ENCODE measurements at places on chromosomes 11 and 22. TPM values are rescaled to one million over a fixed set of nuclear protein-coding genes. Genes with fewer than 3 reads are reported as not detected.

DNA sequence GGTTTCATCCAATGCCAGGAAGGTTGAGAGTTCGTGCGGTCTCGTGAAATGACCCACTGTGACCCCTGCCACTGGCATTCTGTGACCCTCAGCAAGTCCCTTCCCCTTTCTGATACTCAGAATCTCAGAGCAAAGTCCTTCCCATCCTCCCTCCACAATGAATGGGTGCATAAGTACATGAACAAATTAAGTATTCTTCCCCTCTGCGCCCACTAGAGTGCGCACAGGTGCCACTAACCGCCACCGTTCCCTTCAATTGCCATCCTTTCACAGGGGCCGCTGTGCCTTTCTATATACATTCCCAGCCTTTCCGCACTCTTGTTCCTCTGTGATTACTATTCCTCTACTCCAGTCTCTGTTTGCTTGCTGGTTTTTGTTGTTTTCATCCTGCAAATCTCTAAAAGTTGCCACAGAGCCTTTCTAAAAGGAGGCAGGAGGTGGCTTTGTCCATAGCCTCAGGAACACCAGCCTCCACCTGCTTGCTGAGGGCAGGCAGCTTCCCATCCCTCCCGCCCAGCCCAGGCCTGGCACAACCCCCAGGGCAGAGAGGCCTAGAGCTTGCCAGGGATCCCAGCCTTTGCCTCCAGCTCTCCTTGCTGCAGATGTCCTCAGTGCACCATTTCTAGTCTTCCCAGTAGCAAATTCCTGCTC, 6.7 kb upstream of the AP1B1 start:
- no peak overlapping the region for H3K27ac ChIP-seq
- H3K4me3 ChIP-seq: no peak overlapping the region
- no peaks in the 10 kb centered on the region for H3K36me3 ChIP-seq
- peaks cover 8% of the 10 kb centered on the region for H3K4me1 ChIP-seq
- H3K27me3 ChIP-seq: peaks cover 6% of the 10 kb centered on the region

The SLC25A18 gene
- not detected for total RNA-seq

DNA sequence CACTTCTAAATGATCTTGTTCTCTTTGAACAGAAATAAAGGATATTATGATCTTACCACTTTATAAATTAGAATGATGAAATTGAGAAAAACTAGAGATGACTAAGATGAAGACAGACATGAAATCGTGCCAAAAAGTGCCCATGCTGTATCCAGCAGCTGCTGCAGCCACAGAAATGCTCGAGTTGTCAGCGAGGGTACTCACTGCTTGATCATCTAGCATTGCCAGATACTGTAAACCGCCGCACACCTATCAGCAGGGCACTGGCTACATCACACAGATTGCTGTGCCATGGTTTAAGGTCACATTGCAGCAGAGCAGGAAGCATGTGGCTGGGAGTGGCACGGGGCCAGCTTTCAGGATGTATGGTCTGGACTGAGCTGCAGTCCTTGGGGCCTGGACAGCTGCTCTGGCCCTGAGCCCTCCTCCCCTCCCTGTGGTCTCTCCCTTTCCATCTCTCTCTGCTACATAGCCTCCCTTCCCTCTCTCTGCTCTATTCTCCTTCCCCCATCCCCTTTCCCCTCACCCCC, 51.0 kb upstream of the SEPTIN5 start:
- H3K27me3 ChIP-seq: peaks cover 13% of the 10 kb centered on the region
- H3K4me1 ChIP-seq: no peaks in the 10 kb centered on the region
- no peak for DNase-seq
- no peak overlapping the region for H3K4me3 ChIP-seq
- H3K27ac ChIP-seq: no peak overlapping the region
- no peaks in the 10 kb centered on the region for H3K36me3 ChIP-seq

The MRGPRD gene
- total RNA-seq: not detected

DNA sequence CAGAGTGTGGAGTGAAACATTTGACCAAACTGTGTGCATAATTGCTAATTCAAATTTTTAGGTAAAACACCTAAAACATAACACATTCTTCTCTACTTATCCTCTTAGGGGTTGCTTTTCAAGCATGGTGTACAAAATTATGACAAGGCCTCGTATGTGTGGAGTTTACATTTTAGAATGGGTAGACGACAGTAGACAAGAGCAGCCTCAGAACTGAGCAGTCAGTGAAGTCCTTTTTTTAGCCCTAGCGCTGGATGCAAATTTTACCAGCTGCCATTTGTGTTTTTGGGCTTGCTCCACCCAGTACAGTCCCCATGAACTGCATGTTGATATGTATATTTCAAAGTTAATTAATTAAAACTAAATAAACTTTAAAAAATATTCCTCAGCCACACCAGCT, 64.7 kb upstream of the TOP3B start:
- no peak for DNase-seq
- peaks cover 23% of the 10 kb centered on the region for H3K27me3 ChIP-seq
- H3K27ac ChIP-seq: no peak overlapping the region
- H3K36me3 ChIP-seq: no peaks in the 10 kb centered on the region
- no peaks in the 10 kb centered on the region for H3K4me1 ChIP-seq

- peaks cover 6% of the 10 kb centered on the region for H3K4me1 ChIP-seq
- H3K36me3 ChIP-seq: no peaks in the 10 kb centered on the region
- peaks cover 45% of the 10 kb centered on the region for H3K27me3 ChIP-seq
- no peak overlapping the region for H3K27ac ChIP-seq
- no peak overlapping the region for H3K4me3 ChIP-seq
Observed at GRCh38 chr11:7571640-7572000, 57.8 kb downstream of the PPFIBP2 start.

DNA sequence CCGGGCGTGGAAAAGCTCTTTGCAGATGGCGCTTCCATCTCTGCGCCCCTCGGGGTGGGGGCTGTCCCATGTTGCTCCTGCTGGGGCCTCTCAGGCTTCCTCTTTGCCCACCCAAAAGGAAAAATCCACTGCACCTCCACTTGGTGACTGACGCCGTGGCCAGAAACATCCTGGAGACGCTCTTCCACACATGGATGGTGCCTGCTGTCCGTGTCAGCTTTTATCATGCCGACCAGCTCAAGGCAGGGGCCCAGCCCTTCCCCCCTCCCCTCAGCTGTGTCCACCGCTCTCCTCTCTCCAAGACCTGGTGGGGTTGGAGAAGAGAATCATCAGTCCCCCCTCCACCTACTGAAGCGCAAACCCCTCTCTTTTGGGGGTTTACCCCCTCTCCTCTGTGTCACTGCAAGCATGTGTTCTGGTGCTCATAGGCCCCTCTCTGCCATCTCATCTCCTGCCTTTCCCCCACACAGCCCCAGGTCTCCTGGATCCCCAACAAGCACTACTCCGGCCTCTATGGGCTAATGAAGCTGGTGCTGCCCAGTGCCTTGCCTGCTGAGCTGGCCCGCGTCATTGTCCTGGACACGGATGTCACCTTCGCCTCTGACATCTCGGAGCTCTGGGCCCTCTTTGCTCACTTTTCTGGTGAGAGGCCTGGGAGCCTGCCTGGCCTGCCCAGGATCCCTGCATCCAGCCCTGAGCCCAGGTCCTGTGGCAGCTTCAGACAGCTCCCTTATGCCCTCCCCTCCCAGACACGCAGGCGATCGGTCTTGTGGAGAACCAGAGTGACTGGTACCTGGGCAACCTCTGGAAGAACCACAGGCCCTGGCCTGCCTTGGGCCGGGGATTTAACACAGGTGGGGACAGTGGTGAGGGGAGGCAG, 1.8 kb downstream of the LARGE2 start:
- peaks cover 6% of the 10 kb centered on the region for H3K4me1 ChIP-seq
- H3K36me3 ChIP-seq: no peaks in the 10 kb centered on the region

The GPR152 gene
- total RNA-seq: not detected

DNA sequence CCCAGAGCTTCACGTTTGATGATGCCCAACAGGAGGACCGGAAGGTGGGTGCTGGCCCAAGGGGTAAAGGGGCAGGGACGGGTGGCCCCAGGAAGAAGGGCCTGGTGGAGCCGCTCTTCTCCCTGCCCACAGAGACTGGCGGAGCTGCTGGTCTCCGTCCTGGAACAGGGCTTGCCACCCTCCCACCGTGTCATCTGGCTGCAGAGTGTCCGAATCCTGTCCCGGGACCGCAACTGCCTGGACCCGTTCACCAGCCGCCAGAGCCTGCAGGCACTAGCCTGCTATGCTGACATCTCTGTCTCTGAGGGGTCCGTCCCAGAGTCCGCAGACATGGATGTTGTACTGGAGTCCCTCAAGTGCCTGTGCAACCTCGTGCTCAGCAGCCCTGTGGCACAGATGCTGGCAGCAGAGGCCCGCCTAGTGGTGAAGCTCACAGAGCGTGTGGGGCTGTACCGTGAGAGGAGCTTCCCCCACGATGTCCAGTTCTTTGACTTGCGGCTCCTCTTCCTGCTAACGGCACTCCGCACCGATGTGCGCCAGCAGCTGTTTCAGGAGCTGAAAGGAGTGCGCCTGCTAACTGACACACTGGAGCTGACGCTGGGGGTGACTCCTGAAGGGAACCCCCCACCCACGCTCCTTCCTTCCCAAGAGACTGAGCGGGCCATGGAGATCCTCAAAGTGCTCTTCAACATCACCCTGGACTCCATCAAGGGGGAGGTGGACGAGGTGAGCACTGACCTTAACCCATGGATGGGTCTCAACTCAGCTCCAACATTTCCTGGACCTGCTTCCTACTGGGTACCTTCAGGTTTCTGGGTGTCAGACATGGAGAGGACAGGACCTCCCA, 2.0 kb downstream of the RIC8A start:
- H3K4me1 ChIP-seq: peaks cover 16% of the 10 kb centered on the region
- H3K27me3 ChIP-seq: no peaks in the 10 kb centered on the region
- H3K27ac ChIP-seq: peak overlapping the region; percentile 100
- DNase-seq: no peak
- H3K4me3 ChIP-seq: peak overlapping the region; percentile 98
- H3K36me3 ChIP-seq: peaks cover 69% of the 10 kb centered on the region

The KLHDC7B gene
- total RNA-seq: 5.3 TPM

The YPEL4 gene
- 0.47 TPM for total RNA-seq

The LRRN4CL gene
- total RNA-seq: 0.16 TPM

- H3K36me3 ChIP-seq: no peaks in the 10 kb centered on the region
- peaks cover 6% of the 10 kb centered on the region for H3K27me3 ChIP-seq
- H3K27ac ChIP-seq: no peak overlapping the region
Observed at GRCh38 chr11:19539861-19540260, 172.8 kb upstream of the NAV2 start.

The RASGRP2 gene
- total RNA-seq: 14.5 TPM

The FOLR2 gene
- not detected for total RNA-seq

DNA sequence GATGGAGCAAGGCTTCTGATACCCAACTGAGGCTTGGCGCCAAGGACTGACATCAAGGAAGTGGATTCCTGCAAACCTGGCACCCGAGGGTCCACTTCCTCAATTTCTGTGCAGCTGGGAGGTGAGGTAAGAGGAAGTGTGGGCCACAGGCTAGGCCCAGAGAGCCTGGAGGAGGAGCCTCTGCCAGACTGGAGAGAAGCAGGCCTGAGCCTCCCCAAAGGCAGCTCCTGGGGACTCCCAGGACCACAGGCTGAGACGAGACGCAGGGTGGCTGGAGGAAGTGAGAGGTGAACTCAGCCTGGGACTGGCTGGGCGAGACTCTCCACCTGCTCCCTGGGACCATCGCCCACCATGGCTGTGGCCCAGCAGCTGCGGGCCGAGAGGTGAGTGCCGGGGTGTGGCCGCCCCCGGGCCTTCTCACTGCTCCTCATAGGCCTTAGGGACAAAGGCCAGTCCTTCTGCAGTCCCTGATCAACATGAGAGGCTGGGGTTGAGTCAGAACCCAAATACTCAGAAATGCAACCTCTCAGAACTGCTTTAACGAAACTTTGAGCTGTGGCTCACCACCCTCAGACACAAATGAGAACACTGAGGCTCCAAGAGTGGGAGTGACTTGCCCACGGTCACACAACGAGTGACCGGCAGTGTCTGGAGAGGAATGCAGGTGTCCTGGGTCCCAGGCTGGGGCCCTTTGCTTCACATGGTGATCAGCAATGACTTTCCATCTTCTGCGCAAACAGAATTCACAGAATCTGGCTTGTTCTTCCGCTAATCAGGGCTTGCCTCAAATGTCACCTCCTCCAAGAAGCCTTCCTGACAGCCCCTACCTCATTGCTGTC, at the start of gene NCF4:
NCF4 (plus strand) TSS at position 186 of the 839 bp plus-strand sequence; CDS start at position 352, 166 bp downstream.
- H3K4me3 ChIP-seq: peak within 1 kb of the TSS; percentile 76
- peaks cover 67% of the 10 kb centered on the region for H3K4me1 ChIP-seq
- no peaks in the 10 kb centered on the region for H3K27me3 ChIP-seq
- DNase-seq: peak; percentile 88
- peak within 1 kb of the TSS; percentile 97 for H3K27ac ChIP-seq

- no peak overlapping the region for H3K27ac ChIP-seq
- no peak for DNase-seq
- no peak overlapping the region for H3K4me3 ChIP-seq
- no peaks in the 10 kb centered on the region for H3K4me1 ChIP-seq
- peaks cover 2% of the 10 kb centered on the region for H3K27me3 ChIP-seq
- H3K36me3 ChIP-seq: no peaks in the 10 kb centered on the region
Observed at GRCh38 chr22:45090497-45090910, 73.2 kb upstream of the NUP50 start.
